ENCODE measurements at places on chromosomes 5 and 9.

DNA sequence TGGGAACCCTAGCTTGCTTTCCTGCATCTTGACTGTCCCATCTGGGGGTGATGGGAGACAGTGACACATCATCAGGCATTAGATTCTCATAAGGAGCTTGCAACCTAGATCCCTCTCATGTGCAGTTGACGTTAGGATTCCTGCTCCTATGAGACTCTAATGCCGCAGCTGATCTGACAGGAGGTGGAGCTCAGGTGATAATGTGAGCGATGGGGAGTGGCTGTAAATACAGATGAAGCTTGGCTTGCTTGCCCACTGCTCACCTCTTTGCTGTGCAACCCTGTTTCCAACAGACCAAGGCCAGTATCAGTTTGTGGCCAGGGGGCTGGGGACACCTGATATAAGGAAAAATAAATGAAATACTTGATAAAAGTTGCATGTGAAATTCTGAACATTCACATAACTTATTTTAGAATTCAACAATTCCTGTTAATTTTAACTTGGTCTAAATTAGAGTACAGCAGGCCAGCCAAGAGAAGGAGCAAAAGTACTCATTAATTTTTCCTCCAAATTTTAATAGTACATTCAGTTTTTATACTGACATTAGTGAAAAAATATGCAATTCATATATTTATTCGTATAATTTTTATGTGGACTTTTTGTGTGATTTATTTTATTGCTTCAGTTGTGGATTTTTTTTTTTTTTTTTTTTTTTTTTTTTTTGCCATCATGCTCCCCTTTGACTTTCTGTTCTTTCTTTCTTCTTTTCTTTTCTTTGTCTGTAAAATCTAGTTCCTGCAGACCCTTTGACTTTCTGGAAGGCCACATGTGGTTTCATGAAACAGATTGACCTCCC, 11.4 kb downstream of the PAM start:
- DNase-seq = no peak

- no peak for DNase-seq
These were observed 42.0 kb downstream of the SLC1A3 start for GRCh38 chr5:36648426-36648825.

DNA sequence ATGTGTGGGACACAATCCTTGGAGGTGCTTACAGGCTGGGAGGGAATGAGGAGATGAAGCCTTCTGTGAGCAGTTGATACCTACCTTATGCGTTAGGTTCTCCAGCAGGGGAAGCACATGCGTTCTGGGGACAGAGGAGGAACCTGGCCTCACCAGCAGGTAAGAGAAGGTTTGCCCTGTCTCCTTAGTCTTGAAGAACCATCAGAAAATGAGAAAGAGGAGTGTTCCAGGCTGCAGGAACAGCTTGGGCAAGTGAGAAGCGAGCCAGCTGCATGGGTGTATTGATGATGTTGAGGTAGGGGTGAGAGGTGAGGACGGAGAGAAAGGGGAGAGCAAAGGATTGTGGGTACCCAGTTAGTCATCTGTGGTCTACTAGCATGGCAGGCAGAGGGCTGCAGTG, 156.9 kb upstream of the MVB12B start:
- no peak for DNase-seq

GRCh38 chr9:123072407-123072995, 39.0 kb downstream of the GPR21 start:
- DNase-seq = no peak

GRCh38 chr5:169716287-169716686, 79.2 kb downstream of the DOCK2 start:
- DNase-seq = peak; percentile 44

GRCh38 chr9:32258482-32258881, 126.0 kb upstream of the ACO1 start:
- DNase-seq = no peak

- DNase-seq = no peak
These were observed 2.2 kb downstream of the LRRTM2 start for GRCh38 chr5:138872841-138873465.

- DNase-seq = no peak
These were observed at the start of gene GFRA3 for GRCh38 chr5:138274189-138274853. GFRA3 (minus strand) TSS chr5:138274621; CDS start chr5:138274424, 197 bp downstream.

DNA sequence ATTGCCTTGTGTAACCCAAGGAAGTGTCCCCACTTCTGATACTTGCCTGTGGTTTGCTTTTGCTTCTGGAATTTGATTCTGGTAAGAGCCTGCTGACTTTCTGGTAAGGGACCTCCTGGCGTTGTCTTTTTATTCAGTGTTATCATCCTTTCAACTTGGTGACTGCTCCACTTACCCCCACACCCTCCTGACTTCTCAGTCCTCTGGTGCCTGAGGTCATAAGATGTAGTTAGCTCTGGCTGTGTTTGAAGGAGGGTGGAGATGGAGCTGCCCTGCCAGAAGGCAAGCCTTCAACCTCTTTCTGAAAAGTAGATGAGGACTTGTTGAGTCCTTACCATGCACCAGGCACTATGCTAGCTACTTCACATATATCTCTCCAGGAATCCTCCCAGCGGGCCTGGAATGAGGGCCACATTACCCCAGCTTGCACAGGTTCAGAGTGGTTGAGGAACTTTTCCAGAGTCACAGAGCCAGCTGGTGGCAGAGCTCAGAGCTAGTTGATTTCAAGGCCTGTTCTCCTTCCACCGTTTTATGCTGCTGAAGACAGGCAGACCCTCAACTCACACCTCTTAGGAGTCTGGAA, 45.2 kb upstream of the PITX1 start:
- no peak for DNase-seq

GRCh38 chr9:33785914-33786313, 9.4 kb upstream of the PRSS3 start:
- peak; percentile 15 for DNase-seq

- DNase-seq = no peak
These were observed 65.5 kb downstream of the UNC13B start for GRCh38 chr9:35227284-35227683.

DNA sequence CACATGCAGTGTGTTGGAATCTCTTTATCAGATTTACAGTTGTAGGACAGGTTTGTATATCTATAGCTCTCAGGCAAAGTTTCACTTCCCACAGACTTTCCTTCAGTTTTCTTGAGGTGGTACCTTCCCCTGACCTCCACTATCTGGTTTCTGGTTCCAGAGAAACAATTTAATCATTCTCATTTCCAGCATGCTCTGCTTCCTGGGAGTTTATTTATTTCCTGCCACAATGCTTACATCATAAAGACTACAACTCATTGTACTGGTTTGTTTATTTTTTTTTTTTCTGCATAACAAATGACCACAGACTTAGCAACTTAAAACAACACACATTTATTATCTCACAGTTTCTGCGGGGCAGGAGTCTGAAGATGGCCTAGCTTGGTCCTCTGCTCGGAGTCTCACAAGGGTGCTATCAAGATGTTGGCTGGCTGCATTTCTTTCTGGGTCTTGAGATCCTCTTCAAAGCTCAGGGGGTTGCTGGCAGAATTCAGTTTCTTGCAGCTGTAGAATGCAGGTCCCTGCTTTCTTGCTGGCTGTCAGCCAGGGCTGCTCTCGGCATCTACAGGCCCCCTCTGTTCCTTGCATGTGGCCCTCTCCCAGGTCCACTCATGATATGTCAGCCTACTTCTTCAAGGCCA, 247.7 kb downstream of the ENC1 start:
- DNase-seq = peak; percentile 30

DNA sequence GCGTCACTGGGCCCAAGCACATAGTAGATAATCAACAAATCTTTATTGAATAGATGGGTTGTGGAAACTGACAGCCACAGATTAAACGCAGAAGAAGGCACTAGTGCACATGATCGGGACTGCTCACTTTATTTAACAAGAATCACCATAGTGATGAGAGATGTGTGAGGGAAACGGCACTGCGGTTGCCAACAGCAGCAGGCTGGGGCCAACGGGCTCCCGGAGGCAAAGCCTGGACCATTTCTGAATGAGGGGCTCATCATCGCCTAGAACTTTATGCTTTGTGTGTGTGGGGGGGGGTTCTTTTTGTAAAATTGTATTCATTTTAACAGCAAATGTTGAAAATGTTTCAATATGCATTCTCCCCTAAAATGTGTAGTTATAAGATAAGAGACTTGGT, 61.9 kb upstream of the RUFY1 start:
- no peak for DNase-seq

- no peak for DNase-seq
These were observed 255.0 kb downstream of the NDUFS4 start for GRCh38 chr5:53815471-53815870.

GRCh38 chr5:31761877-31762276, 122.9 kb downstream of the PDZD2 start:
- no peak for DNase-seq

DNA sequence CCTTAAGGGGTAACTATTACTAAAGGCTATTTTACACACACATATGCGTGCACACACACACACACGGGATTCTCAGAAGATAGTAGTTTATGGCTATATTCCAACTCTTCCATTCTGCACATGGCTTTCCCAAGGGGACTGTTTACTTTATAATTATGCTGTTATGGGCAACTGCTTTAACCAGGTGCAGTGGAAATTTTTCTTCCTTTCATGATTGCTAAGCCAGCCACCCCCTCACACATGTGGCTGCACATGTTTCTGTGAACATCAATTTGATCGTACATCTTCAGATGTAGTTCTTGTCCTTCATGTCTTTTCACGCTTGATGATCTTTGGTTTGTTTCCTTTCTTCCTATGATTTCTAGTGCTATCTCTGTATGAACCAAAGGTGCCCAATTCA, 37.0 kb downstream of the MRPS30 start:
- DNase-seq = no peak

GRCh38 chr9:119588874-119589744, 219.9 kb upstream of the BRINP1 start:
- DNase-seq = no peak

DNA sequence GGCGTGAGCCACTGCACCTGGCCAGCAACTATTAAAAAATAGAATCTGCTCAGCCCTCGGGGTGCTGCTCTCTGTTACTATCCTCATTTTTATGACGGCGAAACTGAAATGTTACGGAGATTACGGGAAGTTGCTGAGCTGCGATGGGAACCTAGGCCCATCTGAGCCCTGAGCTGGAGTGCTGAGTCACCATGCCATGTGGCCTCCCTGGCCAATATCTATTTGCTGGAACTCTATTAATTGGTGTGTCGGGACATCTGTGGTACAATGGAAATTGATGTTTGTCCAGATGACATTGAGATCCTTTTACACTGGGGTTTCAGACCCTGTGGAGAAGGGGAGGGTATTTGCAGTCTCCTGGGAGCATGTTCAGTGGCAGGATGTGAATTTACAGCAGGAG, 8.1 kb downstream of the PRDM12 start:
- no peak for DNase-seq
